ENCODE measurements at places on chromosomes 12 and 14. TPM values are rescaled to one million over a fixed set of nuclear protein-coding genes. Genes with fewer than 3 reads are reported as not detected.

DNA sequence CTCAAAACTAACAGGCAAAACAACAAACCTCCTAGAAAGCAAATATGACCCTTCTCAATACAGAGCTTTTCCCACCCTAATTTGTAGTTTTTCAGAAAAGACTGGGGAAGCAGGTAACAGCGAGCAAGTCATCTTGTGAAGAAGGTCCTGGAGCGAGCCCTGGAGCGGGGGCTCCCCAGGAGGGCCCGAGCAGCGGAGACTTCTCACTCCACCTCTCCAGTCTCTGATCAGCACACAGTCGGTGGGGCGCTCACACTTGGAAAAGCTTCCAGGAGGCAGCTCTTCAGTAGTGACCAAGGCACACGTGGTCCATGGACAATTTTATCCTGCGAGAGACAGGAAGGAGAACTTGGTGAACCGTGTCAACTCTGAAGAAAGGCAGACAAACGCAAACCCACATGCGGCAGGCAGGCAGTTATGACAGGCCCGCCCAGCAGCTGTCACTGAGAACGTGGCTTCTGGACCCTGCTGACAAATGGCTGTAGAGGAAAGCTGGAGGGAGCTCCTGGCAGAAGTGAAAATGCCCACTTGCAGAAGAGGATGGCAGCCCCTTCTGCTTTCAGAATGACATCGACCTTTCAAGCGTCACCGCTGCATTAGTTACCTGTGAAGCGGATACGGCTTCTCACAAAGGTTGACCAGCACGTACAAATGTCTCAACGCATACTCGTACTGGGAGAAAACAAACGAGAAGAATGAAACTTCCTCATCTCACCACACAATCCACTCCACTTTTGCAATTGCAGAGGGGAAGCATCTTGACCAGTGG lies 44.2 kb downstream of the LGMN start:
- DNase-seq, result no peak

GRCh38 chr12:124680863-124681778 lies 113.7 kb upstream of the NCOR2 start:
- DNase-seq, result peak; percentile 80

DNA sequence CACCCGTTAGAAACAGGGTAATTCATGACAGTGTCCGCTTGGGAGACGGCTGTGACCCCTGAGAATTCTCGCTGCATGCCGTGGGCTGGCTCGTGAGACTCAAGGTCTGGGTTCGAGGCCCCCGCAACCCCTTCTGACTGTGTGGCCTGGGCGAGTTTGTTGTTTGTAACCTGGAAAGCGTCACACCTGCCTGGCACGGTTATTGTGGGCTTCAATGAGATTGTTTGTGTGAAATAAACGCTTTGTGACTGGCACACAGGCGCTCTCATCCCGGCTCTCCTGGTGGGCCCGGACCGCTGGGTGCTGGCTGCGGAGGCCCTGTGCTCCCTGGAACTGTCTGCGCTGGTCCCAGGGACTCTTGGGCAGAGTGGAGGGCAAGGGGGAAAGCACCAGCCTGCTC lies 33.9 kb downstream of the MEG3 start:
- no peak for DNase-seq

DNA sequence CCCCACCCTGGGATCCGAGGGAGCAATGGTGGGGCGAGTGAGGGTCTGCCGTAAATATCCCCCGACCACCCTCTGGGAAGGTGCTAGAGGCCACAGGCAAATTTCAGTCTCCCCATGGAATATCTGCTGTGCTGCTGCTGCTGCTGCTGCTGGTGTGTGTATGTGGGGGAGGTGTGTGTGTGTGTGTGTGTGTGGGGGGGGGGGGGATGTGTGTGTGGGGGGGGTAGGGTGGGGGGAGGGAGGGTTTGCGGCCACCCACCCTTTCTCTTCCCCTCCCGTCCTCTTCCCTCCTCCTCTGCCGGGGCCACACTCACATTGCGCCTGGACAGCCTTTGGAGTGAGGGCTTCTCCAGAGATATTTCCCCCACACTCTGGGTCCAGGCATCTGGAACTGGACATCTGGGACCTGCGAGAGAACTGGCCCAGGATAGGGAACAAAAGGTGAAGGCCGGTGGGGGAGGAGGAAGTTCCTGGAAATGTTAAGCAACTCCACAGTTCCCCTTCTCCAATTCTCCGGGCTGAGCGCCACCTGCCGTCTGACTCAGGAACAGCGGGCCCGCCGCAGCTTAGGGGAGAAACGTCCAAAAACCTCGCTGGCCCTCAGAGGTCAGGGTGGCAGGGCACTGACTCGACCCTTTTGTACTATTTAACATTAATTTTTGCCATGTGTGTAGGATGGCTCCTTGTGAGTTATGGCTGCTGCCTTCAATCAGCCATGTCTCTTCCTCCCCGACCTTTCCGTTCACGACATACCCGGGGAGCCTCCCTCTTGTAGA lies at the start of gene C1RL:
C1RL (minus strand) TSS at position 419 of the 776 bp plus-strand sequence; CDS start at position 385, 34 bp downstream.
- DNase-seq, result peak; percentile 74

DNA sequence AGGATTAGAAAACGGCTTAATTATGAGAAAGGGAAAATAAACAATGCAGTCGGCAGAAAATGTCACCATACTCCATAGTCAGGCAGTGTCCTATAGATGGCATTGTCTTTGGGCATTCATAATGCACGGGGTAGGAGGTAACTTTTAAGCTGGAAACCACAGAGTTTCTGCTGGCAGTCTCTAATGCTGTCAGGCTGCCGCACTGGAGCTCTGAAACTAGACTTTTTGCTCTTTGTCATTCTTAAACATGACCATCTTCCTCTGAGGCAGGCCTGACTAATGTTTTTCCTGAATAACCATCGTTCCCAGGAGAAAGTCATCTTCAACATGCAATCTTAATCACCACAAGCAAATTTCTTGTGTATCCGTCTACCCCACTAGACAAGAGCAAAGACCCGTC lies 108.8 kb downstream of the ETNK1 start:
- DNase-seq, result no peak

DNA sequence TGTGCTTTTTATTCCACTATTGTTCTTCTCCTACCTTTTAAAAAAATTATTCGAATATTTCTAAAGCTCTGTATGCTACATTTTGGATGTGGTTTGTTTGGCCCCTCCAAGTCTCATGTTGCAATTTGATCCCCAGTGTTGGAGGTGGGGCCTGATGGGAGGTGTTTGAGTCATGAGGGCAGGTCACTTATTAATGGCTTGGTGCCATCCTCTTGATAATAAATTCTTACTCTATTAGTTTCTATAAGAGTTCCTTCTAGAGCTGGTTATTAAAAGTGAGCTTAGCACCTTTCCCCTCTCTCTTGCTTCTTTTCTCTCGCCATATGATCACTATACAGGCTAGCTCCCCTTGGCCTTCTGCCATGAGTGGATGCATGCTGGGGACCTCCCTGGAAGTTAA lies 445.6 kb upstream of the PDE3A start:
- no peak for DNase-seq

Gene CLEC2A
- total RNA-seq, result not detected

Gene PRPH
- 7.1 TPM for total RNA-seq

Gene NTF3
- total RNA-seq, result not detected

Gene ACSM4
- not detected for total RNA-seq

Gene TMEM63C
- total RNA-seq, result not detected

Gene NANOG
- not detected for total RNA-seq

Gene WDHD1
- 5.2 TPM for total RNA-seq

Gene SYCP3
- not detected for total RNA-seq

Gene EID3
- 6.8 TPM for total RNA-seq

Gene RHOF
- total RNA-seq, result 6.3 TPM

Gene GUCY2C
- not detected for total RNA-seq
